ENCODE measurements at places on chromosomes 11 and 22.

DNA sequence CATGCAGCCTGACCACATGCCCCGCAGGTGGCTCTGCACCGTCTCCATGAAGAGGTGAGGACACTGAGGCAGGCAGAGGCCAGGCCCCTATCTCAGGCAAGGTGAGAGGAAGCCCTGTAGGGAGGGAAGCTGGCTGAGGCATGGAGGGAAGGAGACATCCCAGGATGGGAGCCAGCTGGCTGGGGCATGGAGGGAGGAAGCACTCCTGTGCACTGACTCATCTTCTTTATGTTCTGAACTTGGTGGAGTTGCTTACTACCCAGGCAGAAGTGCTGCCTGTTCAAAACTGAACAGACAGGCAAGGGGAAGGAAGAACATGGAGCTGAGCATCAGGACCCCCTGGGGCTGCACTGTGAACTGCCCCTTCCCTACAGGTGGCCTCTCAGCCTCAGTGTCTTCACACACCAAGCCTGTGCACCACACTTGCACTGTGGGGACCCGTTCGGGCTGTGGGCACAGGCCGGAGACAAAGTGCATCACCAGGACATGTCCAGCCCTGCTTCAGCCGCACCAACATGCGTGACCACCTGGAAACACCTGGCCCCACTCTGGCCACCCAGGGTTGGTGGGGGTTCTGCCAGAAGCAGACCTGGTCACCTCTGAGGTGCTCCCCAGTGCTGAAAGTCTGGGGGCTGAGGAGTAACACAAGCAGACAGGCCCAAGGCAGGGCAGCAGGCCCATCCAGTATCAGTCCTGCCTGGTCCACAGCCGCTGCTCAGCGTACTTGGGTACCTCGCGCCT, 55.5 kb downstream of the DGCR2 start:
- DNase-seq = no peak

DNA sequence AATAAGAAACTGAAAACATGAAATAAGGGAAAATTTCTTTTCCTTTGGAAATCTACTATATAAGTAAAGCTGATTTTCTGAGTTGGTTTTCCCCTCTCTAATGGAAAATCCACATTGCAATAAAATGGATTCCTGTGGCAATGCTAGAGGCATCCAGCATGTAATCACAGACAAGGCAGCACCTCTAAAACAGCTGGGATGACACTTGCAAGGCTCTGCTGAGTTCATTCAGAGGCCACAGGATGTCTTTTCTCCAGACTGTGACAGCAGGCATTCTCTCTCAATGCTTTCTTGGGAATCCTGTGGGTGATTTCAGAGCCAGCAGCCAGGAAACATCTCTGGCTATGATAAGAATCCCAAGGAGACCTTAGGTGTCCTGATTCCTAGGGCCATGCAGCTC, 201.3 kb upstream of the BLID start:
- no peak for DNase-seq

DNA sequence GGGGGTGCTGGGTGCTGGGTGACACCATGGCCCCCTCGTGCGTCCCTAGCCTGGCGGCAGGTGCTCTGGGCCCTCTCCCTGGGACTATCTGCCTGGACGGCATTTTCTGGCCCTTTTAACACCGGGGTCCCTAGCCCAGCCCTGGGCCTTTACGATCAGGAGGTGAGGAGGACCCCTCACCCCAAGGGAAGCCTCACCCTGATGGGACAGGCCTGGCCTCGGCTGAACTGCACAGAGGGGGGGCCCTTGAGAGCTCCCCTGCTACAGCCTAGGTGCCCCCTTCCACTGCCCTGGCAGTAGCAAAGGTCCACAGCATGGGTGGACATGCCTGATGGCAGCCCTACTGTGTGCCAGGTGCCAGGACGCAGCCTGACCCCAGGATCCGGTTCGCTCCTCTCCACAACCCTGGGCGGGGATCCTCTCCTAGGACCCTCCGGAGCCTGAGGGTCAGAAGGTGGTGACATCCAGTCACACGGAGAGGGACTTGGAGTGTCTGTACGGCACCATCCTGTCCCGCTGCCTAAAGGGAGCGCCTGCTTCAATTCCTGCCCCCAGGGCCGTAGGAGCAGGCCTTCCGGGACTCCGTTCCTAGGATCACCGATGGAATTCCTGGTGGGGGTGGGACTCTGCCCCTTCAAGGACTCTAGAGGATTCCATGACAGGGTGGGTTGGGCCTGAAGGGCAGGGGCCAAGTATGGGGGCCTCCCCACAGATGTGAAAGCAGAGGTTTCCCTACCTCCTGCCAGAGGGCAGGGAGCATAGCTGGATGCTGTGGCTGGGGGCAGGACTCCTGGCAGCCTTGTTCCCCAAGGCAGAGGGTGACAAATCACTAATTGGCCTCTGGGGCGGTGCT, 33.0 kb upstream of the TH start:
- no peak for DNase-seq

- DNase-seq = no peak
Measured at GRCh38 chr11:62708793-62709192, 1.3 kb downstream of the GNG3 start.

GRCh38 chr11:69278091-69278867, 15.7 kb upstream of the MYEOV start:
- no peak for DNase-seq
